ENCODE measurements at places on chromosomes 2 and 18.

- no peak for DNase-seq
Measured at GRCh38 chr2:78202366-78202765, 680.2 kb upstream of the LRRTM4 start.

DNA sequence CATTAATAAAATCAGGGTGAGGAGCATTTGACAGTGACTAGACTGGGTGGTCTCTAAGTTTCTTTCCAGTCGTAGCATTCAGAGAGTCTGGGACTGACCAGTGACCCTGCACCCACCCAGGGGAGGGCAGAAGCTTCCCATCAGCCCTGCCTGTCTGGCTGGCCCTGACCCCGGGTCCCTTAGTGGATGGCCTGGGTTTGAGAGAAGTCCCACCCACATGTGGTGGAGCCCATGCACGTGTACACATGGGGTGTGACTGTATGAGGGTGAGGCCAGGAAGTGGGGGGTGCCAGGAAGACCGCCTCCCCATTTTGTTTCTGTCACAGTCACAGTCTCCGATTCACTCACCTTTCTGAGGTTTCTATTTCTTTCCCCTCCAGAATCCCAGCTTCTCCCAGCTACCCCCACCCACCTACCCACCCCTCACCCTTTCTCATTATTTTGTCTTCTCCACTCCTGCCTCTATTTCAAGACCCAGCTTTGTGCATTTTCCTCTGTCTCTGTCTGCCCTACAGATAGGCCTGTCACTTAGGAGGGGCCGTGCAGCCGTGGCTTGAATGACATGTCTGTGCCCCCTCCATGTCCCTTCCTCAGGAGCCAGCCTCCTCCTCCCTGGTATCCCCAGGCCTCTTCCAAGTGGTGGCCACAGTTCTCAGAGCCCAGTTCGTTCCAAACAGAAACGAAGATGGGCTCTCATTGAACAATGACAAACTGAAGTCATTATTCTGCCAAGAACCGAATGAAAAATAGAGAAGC lies 13.6 kb downstream of the CIB4 start:
- DNase-seq: no peak

DNA sequence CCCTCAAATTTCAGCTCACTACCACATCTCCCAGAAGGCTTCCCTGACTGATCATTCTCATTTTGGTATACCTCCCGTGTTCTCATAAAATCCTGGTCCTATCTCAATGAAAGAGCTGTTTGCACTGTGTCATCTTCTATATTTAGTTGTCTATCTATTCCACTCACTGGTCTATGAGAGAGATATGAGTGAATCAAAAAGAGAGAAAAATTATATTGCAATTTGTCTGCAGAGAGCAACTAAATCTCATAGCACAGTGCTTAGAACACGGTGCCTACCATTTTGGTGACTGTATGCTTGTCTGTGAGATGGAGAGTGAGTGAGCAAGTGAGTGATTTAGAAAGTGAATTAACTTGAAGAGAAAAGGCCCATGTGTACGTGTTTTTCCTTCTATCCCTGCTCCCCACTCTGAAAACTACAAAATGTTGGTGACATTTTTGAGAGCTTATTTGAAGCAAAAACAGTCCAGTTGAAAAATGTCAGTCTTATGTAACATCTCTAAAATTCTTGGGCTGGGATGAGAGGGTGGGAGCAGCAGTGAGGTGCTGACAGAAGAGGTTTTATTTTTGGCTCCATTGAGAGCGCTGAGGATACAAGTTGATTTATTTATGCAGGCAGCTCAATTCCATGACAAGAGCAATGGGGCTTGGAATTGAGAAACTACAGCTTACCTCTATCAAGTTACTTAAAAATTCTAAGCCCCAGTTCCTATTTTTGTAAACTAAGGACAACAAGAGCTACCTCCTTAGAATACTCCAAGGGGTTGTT lies 373.5 kb upstream of the CHST9 start:
- no peak for DNase-seq

DNA sequence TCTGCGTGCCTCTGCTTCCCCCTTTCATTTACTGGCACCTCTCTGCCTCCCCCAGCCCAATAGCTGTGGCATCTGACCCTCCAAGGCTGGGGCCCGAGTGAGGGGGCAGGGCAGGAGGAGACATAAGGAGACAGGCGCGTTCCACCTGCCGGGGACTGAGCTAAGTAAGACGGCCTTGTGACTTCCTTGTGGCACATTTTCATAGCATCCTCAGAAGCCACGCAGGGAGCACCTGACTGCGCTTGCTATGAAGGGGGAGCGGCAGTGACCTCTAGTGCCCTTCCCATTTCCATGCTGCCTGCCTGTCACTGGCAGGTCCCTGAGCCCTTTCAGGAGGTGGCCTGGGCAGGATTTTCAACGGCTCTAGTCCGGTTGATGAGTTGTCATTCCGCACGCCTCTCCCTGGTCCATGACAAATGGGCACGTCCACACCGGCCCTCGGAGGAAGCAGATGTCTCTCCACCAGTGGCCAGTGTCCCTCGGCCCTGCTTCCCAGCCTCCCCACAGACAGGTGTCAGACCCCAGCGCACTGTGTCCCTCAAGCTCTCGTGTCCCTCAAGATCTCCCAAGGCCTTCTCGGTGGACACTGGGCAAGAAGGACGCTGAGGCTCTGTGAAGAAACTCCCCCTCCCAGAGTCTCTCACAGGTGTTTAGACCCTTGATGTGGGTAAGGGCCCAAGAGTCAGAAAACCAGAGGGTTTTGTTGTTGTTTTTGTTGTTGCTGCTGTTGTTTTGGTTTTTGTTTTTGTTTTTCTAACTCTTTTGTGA lies 42.7 kb downstream of the CYP26B1 start:
- DNase-seq: no peak

DNA sequence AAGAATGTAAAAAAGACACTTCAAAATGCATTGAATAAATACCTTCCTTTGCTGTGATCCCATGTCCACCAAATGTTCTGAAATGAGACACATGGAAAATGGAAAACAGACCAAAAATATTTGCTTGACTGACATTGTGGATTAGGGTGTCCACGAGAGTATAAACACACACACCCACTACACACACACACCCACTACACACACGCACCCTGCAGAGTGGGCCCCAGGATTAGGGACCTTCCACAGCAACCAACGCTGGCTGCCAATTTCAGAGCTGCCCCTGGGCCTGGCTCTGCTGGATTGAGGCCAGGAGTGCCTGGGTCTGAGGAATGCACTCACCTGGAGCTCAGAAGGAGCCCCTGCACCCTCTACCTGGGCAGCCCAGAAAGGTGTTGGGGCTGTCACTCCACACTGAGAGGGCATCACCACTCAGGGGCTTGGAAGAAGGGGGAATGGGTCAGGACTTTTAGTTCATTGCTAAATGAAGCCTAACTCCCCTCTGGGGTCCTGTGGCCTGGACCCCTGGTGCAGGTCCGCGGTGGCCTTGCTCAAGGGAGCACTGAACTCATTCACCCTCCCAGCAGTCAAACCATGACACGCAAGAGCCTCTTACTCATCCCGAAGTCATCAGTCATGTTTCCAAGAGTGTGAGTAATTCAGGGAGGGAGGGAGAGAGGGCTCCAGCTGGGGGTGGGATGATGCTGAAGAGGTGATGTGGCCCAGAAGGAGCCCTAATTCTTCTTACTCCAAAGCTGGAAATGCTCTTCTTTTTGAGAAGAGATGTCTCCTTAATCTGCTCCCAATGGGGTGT lies 50.2 kb upstream of the PLB1 start:
- DNase-seq: peak; percentile 91

DNA sequence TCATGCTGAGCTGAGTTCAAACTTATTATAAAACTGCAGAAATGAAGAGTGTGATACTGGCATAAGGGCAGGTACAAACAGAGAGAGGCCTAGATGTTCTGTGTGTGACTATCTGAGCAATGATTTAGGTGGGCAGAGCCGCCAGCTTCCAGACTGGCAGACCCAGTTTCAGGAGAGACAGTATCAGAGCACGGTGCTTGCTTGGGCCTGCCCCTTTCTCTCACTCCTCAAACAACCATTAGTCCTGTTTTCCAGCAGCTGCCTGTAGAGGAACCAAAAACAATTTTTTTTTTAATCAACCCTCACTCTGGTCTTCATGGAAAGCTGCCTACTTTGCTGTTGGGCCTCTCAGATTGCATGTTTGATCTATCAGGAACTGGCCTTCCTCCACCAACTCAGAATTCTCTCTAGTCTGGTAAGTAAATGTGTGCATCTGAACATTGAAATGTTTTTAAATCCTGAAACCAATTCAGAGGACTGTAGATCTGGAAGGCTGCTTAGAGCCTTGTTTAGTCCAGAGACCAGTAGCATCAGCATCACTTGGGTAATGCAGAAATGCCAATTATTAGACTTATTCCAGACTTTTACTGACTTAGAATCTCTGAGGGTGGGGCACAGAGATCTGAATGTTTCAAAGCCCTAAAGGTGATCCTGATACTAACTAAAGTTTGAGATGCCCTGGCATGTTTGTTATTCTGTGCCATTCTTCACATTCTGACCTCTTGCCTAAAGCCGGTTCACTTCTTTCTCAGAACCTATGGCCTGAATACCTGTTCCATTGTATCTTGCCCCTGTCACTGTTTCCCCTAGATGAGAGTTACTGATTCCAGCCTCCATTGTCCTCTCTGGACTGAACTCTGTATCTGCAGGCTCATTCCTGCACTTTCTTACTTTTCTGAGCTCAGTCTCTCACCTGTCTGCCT lies 24.8 kb upstream of the CRIM1 start:
- DNase-seq: no peak

Data from SW 1271 (cell line).